Colonic mucosa (tissue), 4 donors: ENCODE measurements at places on chromosomes 1 and 21.

DNA sequence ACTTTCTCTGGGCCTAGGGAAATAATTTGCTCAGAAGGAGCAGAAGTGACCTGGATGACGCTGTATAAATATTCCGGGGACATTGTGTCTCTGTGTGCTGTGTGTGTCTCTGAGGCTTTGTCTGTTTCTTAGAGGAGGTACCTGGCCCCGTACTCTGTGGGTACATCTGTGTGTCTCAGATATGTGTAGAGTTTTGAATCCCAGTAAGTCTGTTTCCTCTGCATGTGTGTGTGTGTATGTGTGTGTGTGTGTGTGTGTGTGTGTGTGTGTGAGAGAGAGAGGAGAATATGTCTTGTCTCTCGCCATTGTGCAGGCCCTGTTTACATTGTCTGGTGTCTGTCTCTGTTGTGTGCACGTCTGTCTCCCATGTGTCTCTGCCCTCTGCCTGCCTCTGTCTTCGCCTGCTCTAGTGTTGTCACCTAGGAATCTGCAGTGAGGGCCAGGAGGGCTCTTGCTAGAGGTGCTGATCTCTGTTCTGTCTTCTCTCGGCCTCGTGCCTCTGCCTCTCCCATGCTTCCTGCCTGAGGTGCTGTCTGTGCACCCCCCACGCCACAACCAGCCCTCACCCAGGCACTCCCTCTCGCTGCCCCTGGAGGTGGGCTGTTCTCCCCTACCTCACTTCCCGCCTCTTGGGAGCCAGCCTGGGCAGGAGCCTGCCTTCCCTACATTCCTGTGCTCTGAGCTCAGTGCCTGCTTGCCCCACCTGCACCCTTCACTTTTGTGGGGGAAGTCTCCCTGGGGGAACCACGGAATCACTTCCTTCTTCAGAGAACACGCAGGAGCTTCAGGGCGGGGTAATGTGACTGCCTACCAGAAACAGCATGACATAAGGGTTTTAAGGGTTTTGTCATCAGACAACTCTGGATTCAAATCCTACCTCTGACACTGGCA lies 5.9 kb downstream of the MAP7D1 start:
- no peak for DNase-seq

GRCh38 chr1:158836038-158836437 lies 4.9 kb downstream of the MNDA start:
- DNase-seq, result no peak

- DNase-seq, result no peak
These were observed 10.1 kb downstream of the GPATCH2 start for GRCh38 chr1:217620814-217621213.

- no peak for DNase-seq
These were observed 364 bp upstream of the BCAR3 start for GRCh38 chr1:93681989-93682412.

- DNase-seq, result no peak
These were observed 103.6 kb upstream of the SNX7 start for GRCh38 chr1:98557895-98558294.
